ENCODE measurements at places on chromosomes 4 and X.
A peak's percentile ranks its signal among the peaks of the same experiment; 100 is the strongest.

GRCh38 chrX:44306356-44306755, 37.1 kb downstream of the EFHC2 start:
- DNase-seq, result no peak

DNA sequence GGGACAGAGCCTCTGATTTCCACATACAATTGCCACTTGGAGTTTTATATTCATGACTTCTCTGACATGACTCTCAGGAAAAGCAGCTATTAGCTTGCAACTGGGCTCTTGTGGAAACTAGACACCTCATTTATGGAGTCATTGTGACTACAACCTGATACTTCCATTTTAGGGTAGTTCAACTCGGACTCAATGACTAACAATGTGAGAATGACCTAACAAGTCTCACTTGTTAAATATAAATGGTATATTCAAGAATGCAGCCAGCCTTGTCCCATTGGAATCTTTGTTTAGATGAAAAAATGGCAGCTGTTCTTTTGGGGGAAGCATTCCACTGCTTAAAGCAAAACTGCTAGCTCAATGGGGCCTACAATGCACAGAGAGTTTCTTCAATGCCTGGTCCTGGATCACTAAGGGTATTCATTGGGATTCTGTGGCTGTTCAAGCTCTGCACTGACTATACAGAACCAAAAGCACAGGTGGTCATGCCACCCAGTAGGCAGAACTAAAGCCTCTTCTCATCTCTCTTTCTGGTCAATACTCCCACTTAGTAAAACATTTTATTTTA, 36.5 kb upstream of the GLRA3 start:
- no peak for DNase-seq

GRCh38 chr4:179110356-179110755, 1668.1 kb upstream of the AGA start:
- DNase-seq, result no peak

GRCh38 chr4:67909905-67910584, 26.2 kb upstream of the TMPRSS11D start:
- peak; percentile 27 for DNase-seq

DNA sequence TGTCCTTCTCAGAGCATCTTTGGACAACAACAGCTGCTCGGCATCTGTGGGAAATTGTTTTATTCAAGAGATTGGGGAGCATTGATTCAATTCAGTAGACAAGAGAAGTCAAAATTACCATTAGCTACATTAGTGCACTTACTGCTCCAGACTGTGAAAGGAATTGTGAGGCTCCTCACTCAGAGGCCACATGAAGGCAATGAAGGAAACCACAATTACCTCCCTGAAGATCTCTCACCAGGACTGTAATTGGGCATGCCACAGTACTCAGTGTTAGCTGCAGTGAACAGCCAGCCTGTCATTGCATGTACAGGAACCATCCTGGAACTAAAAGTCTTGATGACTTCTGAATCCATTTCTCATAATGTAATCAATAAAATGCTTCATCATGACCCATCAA, 144.8 kb downstream of the PPA2 start:
- no peak for DNase-seq

DNA sequence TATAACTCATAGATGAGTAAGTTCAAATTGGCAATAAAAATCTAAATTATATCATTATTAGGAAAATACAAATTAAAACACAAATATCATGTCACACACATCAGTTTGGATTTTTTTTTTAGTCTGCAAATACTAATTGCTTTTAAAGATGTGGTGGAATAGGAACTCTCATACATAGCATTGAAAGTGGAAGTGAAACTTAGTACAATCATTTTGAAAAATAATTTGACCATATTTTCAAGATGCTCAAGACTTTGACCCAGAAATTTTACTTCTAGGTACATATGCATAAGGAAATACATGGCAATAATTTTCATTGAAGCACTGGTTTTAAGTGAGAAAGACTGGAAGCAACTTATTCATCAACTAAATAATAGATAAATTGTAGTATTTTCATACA, 147.5 kb upstream of the SMIM31 start:
- DNase-seq, result no peak

- no peak for DNase-seq
These were observed 9.4 kb downstream of the ARHGAP10 start for GRCh38 chr4:147741190-147741788.

DNA sequence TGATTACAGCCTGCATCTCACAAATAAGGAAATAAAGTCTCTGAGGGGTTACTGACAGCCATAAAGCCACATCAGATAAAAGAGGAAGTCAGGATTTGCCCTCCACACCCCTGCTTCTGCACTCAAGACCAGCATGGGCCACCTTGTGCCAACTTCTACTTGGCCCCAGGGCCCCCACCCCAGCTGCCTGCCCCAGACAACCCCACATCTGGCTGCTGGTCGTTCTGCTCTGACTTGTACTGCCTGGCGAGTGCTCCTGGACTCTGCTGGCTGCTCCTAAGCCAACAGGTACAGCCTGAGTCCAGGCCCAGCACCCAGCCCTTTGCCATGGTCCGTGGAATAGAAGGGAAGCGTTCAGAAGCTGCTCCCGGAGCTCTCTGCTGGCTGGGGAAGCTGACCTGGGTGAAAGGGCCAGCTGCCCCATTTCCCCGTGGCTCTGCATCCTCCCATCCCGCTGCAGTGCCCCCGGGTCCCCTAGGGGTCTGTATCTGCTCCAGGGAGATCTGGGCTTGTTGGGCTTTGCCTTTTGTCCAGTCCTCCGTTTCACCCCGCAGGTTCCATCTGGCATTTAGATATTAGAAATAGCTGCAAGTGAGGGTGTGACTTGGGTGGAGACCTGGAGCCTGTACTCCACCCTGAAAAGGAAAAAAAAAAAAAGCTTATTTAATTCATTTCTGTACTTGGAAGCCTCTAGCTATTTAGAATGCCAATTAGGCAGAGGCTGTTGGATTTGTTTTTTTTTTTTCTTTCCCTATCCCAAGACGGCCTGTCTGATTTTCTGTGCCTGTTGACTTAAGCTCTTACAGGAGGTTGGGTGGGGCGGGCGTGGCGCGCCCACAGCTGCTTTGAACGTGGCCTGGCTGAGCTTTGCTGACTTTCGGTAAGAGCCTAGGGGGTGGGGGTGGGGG, 194.7 kb downstream of the PTTG2 start:
- peak; percentile 49 for DNase-seq

DNA sequence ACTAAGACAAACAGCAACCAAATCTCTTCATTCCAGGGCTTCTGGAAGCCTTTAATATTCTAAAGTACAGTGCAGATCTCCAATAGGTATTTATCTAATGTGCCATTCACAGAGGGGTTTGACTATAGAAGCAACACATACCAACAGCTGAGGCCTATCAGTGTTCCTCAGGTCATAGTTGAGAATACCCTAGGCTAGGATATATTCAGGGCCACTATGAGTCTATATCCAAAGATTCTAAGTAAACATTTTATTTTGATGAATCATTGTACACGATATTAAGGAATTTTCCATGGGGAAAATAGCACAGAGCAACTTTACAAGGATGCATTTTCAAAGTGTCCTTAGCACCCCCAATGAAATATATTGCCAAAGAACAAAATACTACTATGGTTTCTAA, 9.7 kb downstream of the SMIM10 start:
- no peak for DNase-seq

GRCh38 chrX:137031517-137032340, 2.1 kb downstream of the GPR101 start:
- DNase-seq, result peak; percentile 10

DNA sequence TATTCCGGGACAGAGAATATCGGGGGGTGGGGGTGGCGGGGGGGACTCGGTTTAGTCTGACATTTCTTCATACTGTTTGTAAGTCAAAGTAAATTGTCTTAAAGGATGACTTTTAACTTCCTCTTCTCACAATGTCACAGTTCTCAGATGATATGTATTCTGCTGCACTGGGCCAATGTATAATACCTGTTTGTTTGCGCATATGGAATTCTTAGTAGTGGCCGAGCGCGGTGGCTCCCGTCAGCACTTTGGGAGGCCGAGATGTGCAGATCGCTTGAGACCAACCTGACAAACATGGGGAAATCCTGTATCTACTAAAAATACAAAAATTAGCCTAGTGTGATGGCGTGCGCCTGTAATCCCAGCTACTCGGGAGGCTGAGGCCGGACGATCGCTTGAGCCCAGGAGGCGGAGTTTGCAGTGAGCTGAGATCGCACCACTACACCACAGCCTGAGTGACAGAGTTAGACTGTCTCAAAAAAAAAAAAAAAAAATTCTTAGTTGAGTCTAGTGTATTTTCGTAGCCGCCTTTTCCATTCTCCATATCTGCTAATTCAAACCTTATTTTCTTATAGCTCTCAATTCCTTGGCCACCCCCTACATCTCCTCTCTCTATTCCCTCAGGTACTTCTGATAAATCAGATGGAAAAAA, 851 bp downstream of the POLR2B start:
- DNase-seq, result no peak

GRCh38 chr4:98101988-98102387, 41.3 kb downstream of the STPG2 start:
- no peak for DNase-seq

DNA sequence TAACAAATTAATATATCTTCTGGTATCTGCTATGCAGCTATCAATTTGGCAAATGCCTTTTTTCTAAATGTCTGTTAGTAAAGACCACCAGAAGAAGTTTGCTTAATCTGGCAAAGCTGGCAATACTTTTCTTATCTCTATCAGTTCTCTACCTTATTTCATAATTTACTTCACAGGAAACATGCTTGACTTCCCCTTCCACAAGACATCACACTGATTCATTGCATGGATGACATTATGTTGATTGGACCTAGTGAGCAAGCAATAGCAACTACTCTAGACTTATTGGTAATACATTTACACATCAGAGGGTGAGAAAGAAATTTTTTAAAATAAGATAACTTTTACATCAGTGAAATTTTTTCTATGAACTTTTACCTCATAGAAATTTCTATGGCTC, 66.0 kb upstream of the RLIM start:
- no peak for DNase-seq

GRCh38 chrX:103415068-103415467, 38.7 kb downstream of the BEX3 start:
- no peak for DNase-seq

DNA sequence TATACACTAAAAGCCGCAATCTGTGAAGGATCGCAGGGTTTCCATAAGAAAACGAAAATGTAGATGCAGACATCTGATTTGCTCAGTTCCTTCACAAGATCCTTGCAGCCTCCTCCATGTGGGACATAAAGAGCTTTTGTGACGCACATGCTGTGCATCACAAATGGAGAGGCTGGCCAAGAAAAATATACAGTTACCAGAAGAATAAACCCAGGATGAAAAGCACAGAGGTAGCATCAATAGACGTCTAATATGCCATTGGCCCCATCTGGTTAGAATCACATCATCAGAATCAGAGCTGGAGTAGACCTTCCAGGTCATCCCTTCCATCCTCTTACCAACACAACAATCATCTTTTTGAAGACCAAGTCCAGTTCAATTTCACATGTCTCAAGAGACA, 517.4 kb downstream of the RAB28 start:
- no peak for DNase-seq

DNA sequence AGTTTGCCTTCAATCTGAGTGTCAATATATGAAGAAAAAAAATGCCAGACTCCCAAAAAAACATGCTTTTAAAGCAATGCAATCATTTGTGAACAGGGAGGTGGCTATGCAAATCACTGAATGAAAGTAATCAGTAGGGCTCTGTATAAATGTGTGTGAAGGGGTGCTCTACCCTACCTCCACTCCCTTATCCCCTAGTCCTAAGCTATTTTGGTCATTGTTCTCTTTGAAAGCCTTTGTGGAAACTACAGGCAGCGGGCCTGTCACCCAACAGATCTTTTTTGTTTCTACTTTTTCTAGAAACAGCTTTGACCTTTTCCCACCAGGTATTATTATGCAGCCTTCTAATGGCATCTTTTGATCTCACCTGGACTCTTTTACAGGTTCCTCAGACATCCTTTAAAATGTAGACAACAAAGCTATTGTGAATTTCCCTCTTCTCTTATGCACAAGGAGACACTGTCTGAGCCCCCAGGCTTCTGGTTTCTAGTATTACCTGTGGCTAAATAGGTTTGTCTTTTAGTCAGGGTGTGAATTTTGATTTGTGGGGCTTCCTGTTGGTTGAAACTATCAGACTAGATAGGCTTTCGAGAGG, 9.2 kb downstream of the BOD1L1 start:
- no peak for DNase-seq

DNA sequence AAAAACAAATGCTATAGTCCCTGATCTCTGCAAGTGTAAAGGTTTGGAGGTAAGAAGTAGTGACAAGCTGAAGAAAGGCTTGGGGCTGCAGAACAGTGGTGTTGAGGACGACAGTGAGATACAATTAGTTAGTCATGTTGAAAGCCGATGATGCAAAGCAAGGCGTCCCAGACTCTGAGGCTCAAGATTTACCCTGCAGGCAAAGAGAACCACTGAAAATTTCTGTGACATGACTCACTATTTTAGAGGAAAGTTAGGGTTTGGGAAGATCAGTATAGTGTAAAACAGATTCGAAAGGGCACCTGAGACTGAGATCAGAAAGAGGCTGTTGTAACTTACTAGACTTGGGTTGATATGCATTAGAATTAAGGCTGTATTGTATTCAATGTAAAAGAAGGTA, 281.3 kb upstream of the FTHL17 start:
- DNase-seq, result no peak

DNA sequence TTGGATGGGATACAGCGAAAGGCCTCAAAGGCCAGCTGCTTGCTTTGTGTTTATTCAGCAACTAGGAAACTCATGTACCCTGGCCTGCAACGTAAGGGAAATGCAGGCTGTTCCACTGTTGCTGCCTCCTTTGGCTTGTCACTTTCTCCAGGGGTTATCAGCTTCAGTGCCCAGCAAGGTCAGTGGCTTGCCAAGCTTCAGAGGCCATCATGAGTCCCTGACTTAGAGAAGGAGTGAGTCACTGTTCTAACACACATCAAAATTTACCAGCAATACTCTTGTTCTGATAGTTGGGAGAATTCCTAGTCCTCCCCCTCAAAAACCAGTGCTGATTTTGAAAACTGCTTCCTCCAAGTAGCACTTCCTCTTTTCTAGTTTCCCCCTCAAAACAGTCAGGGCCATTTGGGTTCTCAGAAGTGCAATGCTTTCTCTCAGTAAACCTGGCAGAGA, 250.8 kb downstream of the ARHGAP24 start:
- DNase-seq, result no peak

DNA sequence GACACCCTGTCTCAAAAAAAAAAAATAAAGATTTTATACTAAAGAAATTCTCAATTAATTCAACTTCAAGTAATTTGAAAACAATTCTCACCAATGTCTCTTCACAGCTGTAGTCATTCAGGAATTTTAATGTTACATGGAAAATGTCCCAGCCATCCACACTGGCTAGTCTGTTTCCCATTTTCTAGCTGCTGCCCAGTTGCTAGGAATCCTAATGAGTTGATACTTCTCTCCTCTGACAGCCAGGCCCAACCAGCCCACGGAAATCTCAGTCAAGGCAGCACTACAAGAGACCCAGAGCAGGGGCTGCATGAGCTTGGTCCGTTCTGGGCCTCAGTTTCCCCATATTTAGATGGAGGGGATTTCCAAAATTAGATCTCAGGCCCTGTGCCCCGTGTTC, 59.1 kb downstream of the CASP3 start:
- DNase-seq, result no peak

DNA sequence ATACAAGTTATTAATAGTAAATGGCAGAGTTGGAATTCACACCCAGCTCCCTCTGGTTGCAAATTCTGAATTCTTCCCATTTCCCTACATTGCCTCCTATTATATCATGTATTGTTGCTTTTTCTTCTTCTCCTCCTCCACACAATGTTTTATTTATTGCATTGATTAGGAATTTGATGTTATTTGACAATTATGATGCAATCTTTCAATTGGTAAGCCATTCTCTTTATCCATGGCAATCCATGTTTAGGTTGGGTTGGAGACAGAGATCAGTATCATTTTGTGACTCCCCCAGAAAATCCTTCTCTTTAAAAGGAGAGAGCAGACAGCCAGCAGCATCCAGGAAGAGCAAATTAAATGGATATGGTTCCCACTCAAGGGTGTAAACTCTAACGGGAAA, 30.5 kb downstream of the TTC29 start:
- no peak for DNase-seq

All from skin of body (tissue), 3 donors.